Fibroblast of the conjunctiva (primary cell): ENCODE measurements at places on chromosomes 13 and 19.
A peak's percentile ranks its signal among the peaks of the same experiment; 100 is the strongest.

- DNase-seq, result peak; percentile 85
These were observed 372 bp upstream of the ZNF699 start for GRCh38 chr19:9309974-9310446.

DNA sequence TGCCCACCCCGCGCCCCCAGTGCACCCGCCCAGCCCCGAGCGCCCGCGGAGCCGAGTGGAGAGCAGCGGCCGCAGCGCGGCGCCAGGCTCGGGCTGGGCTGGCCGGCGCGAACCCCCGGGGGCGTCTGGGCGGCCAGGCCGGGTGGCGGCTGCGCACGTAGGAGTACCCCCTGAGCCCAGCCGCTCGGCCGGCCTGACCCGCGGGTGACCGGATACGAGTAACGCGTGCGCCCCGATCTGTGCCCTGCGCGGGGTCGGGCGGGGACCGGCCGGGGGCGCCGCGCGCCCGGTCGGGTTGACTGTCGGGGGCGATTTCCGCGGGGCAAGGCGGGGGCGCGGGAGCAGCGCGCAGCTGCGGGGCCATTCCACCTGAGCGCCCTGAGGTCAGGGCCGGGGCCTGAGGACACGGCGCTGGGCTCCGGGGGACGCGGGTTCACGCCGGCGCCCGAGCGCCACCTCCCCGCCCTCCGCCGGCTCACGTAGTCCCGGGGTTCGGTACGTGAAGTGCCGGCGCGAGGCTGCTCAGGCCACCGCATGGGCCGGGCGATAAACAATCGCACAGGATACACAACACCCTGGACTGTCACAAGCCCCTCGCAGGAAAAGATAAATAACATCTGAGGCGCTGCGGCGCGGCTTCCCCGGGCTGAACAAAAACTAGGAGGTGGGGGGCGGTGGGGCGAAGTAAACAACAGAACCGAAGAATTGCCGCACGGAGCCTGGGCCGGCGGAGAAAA, 37.6 kb upstream of the FLT1 start:
- no peak for DNase-seq

DNA sequence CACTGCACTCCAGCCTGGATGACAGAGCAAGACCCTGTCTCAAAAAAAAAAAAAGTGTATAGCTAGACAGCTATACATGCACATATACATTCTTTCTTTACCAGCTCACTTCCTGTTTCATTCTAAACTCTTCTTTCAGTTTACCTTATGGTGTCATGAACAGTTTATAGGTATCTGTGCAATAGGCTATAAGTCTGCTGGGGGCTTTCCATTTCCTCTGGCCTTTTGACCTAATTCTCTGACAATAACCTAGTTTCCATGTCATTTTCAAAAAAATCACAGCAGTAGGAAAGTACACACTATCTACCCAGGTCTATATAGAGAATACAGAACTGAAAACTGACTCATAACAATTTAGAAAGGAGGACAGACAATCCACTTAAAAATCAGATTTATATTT, 24.4 kb upstream of the URAD start:
- no peak for DNase-seq

DNA sequence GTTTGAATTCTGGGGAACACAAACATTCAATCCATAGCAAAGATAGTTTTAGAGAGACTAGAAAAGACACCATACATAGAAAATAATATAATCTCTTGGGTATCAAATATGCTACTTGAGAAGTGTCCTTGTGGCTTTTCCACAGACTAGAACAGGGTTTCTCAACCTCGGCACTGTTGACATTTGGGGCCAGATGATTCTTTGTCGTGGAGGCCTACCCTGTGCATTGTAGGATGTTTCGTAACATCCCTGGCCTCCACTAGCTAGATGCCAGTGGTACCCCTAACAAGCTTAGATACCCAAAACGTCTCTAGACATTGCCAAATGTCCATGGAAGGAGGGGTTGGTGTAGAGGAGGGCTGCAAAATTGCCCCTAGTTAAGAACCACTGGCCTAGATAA, 2.2 kb upstream of the ESD start:
- DNase-seq, result no peak
